Activated CD8-positive, alpha-beta memory T cell treated with anti-CD3 and anti-CD28 coated beads for 1 hour (primary cell): ENCODE measurements at places on chromosomes 1 and 21.

GRCh38 chr1:220786057-220786336 lies 716 bp upstream of the MTARC1 start:
- DNase-seq, result no peak

GRCh38 chr1:59499273-59499942 lies 202.5 kb downstream of the FGGY start:
- no peak for DNase-seq

GRCh38 chr1:228226956-228227791 lies 19.3 kb downstream of the OBSCN start:
- no peak for DNase-seq

GRCh38 chr1:76862447-76862846 lies 4.8 kb upstream of the ST6GALNAC5 start:
- DNase-seq, result no peak

- DNase-seq, result no peak
These were observed 24.0 kb downstream of the TMEM53 start for GRCh38 chr1:44650159-44650831.

GRCh38 chr1:84907095-84907827 lies 14.3 kb upstream of the LPAR3 start:
- no peak for DNase-seq

DNA sequence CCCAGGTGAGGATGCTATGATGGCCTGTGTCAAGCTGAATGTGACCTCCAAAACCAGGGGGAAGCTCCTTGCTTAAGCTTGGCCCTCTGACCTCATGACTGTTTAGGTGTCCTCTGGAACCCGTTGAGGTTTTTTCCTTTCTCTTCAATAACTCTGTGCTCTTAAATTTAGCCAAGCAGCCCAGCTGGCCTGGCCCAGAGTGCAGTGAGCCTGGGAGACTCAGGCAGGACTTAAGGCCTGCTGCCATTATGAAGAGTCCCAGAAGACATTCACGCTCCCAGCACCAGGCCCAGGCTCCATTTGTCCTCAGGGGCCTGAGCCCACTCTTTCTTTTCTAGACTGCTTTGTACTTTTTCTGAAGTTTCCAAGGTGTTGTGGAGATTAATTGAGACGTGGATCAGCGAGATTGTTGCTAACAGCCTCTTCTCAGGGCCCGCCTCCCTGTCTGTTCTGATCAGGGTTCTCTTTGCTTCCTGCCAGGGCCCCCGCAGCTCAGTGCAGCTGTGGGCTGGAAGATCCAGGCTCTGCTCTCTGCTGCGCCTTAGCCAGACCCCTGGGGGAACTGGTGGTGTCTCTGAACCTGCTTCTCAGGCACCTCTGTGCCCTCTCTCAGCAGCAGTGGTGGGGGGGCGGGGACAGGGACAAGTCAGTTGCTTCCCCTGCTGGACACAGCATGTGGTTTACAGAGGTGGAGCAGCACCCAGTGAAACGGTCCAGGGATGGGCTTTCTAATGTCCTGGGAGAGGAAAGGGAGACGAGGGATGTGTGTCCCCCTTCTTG lies 124.2 kb downstream of the GRIK3 start:
- DNase-seq, result no peak

DNA sequence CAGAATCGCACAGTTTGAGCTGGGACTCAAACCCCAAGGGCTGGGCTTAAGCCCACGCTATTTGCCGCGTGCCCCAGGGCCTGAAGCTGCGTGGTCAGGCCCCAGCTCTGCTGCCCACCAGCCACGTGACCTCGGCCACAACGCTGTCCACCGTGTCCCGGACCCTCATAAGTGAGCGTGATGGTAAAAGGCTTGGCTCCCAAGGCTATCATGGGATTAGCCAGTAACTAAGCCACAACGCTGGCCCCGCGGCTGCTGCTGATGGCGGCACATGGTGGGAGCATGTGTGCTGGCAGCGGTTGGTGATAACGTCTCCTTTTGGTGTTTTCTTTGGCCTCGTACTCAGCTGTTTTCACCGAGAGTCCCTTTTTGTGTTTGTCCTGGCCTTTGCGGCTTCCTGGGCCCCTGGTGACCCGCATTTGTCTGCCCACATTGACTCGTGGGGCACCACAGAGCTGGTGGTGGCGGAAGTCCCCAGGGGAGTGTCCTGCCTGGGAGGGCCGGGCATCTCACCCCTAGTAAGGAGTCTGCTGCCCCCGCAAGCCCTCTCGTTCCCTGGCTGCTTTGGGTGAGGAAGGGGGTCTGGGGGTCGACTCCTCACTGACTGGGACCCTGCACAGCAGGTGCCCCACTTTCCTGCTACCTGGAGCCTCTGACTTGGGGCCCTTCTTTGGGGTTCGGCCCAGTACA lies 29.3 kb downstream of the PRKCZ start:
- no peak for DNase-seq

- no peak for DNase-seq
These were observed 112.1 kb downstream of the RUNX1 start for GRCh38 chr21:34936883-34937563.

- no peak for DNase-seq
These were observed 218.0 kb downstream of the RGS7 start for GRCh38 chr1:241139047-241139446.

GRCh38 chr1:196442366-196442765 lies 165.9 kb downstream of the KCNT2 start:
- no peak for DNase-seq

DNA sequence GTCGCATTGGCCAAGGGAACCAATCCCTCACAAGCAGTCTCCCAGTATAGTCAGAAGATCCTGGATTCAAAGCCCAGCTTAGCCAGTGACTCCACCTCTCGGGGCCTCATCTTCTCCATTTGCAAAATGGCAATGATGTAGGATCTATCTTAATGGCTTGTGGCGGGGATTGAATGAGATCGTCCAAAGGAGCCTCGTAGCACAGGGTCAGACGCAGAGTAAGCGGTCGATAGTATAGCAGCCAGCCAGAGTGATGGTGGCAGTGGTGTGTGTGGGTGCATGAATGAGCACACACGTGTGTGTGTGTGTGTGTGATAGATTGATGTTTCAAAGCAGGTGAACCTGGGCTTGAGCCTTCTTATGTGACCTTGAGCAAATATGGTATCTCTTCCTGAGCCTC lies 79.8 kb upstream of the WNT4 start:
- no peak for DNase-seq

DNA sequence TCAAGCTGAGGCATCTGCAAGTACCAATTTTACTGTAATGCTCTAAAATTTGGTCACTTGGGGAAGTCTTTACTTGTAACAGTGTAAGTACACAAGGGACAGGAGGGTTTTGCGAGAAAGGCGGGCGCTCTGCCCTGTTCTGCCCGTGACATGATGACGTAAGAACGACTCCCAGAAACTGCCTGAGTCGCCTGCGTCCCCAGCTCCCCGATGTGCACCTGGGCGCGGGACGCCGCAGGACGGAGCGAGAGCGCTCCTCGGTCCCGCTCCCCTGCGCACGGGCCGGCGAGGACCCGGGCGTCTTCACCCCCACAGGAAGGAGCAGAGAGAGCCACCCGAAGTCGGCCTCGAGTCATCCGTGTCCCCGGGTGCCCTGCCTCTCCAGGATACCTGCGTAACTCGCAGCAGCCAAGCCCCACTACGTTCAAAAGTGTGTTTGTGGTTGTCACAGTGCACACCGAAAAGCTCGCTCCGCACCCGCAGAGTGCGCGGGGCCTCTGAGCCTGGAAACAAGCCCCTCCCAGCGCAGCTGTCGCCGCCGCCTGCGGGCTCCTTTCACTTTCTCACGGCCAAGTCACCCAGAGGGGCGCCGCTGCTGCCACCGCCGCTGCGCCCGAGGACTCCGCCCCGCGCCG lies 3.3 kb upstream of the ZBTB18 start:
- peak; percentile 40 for DNase-seq

GRCh38 chr1:59898927-59899326 lies 27.6 kb downstream of the CYP2J2 start:
- DNase-seq, result no peak

DNA sequence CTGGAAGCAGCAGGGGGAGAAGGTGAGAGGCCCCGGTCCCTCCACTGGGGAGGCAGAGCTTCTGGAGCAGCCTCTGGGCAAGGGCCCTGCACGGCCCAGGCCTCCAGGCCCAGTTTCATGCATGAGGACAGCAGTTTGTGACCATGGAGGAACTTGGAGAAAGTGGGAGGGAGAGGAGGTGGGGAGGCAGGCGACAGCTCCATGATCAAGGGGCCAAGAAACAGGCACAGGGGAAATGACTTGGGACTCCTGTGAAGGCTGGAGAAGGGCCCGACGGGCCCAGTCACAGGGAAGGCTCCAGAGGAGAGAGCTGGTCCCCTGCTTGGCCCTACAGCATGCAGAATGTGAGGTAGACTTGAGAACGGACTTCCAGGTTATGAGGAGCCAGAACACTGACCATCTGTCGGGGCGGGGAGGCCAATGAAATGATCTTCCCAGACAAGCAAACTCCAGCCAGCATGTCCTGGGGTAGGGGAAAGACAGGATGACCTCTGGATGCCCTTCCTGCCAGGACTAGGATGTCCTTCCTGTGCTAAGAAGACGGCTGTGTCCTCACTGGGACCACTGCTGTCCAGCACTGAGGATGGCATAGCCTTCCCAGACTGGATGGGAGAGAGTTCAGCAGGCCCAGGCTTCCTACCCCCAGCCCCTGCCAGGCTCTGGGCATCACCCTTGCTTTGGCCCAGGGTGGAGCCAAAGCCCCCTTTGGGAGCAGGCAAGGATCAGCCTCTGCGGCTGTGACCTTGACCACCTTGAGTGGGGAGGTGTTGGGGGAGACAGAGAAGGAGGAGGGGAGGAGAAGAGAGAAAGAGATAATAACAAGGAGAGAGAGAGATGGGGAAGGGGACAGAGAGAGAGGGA lies 548.2 kb downstream of the PTPRU start:
- no peak for DNase-seq

GRCh38 chr1:88612292-88612691 lies 71.8 kb upstream of the PKN2 start:
- no peak for DNase-seq

DNA sequence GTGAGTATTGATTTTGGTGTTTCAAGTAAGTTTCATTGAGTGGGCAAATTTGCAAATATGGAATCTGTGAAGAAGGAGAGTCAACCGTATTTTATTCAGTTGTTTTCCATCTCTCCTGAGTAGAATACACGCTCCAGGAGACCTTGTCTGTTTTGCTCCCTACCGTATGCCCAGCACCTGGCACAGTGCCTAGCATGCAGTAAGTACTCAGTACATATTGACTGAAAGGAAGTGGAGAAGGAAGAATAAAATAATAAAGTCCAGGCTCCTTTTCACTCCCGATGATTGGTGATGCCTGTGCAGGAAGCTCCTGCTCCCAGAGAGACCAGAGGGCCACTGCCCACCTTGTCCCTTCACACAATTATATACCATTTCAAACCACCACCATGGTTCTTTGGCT lies 59.4 kb upstream of the NEK2 start:
- no peak for DNase-seq

DNA sequence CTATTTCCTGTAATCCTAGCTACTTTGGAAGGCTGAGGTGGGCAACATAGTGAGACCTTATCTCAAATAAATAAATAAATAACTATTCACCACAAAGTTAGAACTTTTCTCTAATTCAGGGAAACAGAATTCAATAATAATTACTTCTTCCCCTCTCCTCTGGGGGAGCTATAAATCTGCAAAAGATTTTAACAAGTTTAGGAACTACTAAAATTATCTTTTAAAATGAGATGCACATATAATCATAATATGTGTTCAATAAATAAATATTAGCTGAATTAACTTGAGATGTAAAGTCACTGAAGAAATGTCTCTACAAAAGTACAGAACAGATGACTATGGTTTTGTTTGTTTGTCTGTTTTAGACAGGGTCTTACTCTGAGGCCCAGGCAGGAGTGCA lies 14.1 kb downstream of the WDR47 start:
- no peak for DNase-seq

GRCh38 chr21:46350981-46351380 lies 27.0 kb downstream of the PCNT start:
- no peak for DNase-seq

- DNase-seq, result no peak
These were observed 368.5 kb upstream of the DPYD start for GRCh38 chr1:98289311-98289710.

DNA sequence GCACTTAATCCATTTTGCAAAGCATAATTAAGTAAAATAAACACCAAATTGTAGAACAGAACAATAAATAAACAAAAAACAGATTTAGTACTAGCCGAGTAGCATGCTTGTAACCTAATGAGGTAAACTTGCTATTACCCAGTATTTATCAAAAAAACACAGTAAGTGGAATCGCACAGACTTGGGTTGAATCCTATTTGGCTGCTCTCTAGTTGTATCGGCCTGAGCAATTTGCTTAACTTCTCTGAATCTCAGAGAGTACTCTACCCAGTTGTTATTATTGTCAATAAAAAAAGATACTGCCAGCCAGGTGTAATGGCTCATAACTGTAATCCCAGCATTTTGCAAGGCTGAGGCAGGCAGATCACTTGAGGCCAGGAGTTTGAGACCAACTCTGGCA lies 664.3 kb downstream of the ADGRL2 start:
- DNase-seq, result no peak
